Fibroblast of mammary gland (primary cell): ENCODE measurements at places on chromosomes 4 and X.

GRCh38 chrX:49879656-49880277 lies 483 bp downstream of the USP27X start:
- no peak for DNase-seq

- DNase-seq, result no peak
Observed at GRCh38 chrX:31796624-31797023, 724.8 kb upstream of the FTHL17 start.

GRCh38 chr4:151287409-151287808 lies 10.4 kb downstream of the PRSS48 start:
- no peak for DNase-seq

DNA sequence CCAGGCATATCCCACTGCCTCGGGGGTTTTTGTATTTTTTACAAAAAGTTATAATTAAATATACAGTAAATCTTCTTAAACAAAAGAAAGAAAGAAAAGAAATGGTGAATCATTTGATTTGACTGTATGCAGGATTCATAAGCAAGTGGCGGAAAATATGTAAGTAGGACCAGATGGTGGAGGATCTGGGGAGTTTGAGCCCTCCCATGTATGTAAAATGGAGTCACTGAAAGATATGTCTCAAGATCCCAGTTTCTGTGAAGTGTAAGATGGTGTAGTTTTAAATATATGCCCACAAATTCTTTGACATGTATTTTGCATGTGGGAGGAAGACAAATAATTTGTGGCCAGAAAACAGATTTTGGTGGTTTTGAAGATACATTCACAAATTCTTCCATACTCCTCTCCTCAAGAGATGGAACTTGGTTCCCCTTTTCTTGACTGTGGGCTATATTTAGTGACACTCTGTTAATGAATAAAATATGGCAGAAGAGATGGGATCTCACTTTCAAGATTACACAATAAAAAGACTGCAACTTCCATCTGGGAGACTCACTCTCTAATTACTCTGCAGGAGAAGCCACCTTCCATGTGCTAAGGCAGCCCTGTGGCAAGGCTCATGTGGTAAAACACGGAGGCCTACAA lies 133.6 kb upstream of the S100G start:
- DNase-seq, result peak; percentile 10

DNA sequence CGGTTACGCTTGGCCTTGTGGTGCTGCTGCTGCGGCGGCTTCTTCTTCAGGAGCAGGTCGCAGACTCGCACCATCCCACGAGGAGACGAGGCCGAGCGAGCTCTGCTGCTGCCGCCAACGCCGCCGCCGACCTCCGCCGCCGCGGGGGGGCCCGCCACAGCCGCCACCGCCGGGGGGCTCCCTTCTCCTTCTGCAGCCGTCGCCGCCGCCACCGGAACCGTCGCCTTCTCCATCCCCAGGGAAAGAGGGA lies 237 bp downstream of the ANKRD17 start:
- DNase-seq, result no peak

DNA sequence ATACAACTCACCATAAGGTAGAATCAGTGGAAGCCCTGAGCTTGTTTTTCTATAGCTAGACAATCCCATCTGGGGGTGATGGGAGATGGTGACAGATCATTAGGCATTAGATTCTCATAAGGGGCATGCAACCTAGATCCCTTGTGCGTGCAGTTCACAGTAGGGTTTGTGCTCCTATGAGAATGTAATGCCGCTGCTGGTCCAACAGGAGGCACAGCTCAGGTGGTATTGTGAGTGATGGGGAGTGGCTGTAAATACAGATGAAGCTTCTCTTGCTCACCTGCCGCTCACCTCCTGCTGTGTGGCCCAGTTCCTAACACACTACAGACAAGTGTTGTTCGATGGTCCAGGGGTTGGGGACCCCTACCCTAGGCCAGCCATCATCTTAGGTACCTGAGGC lies 5.9 kb upstream of the GATB start:
- DNase-seq, result no peak

DNA sequence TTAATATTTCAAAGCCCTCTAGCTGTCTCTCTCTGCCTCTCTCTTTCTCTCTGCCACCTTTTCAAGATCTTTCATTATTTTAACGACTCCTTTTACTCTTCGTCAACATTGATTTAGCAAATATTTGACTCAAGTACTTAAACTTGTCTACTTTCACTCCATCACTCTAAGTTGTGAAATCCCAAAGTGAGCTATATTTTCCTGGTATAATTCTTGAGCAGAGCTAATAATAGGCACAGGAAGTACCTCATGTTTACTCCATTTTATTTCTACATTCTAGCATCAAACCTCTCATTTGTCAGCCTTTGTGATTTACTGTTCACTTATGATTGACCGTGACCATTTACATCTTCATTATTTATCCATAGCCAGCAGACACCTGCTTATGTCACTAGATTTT lies 482.5 kb downstream of the RPA4 start:
- peak; percentile 10 for DNase-seq

DNA sequence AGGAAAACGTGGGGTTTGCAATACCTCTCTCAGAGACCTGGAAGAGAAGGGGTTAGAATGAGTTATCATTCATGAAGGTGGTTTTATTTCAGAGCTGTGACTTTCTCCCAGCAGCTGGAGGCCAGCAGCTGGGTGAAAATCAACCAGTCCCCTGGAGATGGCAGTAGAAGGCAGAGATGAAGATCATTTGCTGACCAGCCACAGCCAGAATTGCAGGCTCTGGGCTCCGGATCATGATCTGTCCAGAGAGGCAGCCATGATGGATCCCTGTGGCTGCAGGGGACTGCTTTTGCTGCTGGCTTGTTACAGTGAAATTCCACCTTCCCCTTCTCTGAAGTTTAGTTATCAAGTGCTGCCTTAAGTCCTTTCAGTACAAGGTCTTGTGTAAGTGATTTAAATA lies 46.9 kb upstream of the TAB3 start:
- peak; percentile 13 for DNase-seq

- peak; percentile 44 for DNase-seq
Observed at GRCh38 chr4:144575181-144575580, 70.8 kb upstream of the HHIP start.

GRCh38 chr4:147725673-147726072 lies 6.2 kb upstream of the ARHGAP10 start:
- DNase-seq, result no peak

DNA sequence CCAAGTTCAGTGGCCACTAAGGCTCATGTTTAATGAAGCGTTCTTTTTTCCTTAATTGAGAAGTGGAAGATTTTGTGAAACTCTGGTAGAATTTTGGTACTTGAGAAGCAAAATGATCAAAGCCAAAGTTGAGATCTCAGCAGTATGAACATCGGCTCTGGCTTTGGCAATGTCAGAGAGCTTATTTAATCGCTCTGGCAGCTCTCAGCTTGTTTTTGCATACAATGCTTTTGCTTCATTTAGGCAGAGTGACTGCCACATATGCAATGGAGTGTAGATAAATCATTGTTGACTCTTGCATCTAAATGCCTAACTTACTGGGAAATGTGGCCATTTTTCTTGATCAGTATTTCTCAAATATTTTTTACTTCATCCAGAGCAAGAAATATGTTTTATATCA lies 135.7 kb downstream of the AASDH start:
- DNase-seq, result no peak

- DNase-seq, result peak; percentile 55
Observed at GRCh38 chr4:75989846-75990528, 758 bp downstream of the SDAD1 start.

- no peak for DNase-seq
Observed at GRCh38 chrX:7214251-7214650, 66.3 kb upstream of the PUDP start.

DNA sequence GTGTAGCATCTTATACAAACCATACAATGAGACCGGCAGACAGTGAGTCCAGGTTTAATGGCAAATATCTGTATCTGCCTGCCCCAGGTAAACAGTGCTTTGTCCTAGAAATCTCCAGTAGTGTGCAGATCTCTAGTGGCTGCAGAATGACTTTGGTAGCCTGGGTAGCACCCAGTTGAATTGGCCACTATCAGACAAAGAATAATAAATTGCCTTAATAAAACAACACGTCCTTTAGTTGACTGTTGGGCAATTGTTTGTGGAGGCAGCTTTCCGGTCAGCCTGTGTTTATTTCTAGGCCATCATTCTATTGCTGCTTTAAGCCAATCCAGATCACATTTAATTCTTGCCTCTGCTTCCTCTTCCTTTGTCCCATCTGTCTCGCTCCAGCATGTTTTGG lies 52.5 kb downstream of the SNX25 start:
- DNase-seq, result no peak

GRCh38 chrX:1480082-1480785 lies 27.5 kb upstream of the ASMTL start:
- no peak for DNase-seq

GRCh38 chr4:6345096-6345830 lies 75.6 kb downstream of the WFS1 start:
- no peak for DNase-seq
